ENCODE measurements at places on chromosomes 3 and 15. TPM values are rescaled to one million over a fixed set of nuclear protein-coding genes. Genes with fewer than 3 reads are reported as not detected.

SPATA12 gene
- total RNA-seq, result not detected

RASL12 gene
- 0.39 TPM for total RNA-seq

OTOL1 gene
- not detected for total RNA-seq

CTXN2 gene
- total RNA-seq, result not detected

MME gene
- 77.4 TPM for total RNA-seq

UBE2E1 gene
- total RNA-seq, result 153 TPM

CCR8 gene
- total RNA-seq, result not detected

GRCh38 chr3:44476963-44477311, 533 bp downstream of the ZNF445 start:
- no peak for DNase-seq

DNA sequence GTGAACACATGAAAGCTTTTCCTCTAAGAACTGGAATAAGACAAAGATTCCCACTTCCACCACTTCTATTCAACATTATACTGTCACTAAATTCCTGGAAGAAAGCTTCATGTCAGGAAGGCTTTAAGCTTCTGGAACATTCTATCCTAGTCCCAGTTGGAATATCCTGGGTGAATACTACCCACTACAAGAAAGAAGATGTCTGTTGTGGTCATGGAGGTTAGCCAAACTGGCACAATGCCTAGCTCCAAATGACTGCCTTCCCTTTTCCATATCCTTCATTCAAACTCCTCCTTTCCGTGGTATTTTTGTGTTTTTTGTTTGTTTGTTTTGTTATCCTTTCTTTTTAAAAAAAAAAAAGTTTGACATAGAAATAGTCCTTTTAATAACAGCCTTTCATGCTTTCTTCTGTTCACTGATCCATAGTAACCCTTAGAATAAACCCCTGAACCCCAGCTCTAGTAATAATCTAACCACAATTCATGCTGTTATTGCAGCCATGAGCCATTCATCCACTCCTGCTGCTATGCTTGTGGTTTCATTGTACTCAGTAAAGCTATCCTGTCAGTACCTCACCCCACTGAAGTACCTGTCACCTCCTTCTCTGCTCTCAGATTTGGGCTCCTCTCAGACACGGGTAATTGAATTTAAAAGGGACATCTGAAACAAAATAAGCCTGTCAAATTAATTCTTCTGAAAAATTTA, 447.5 kb downstream of the IGSF11 start:
- peak; percentile 35 for DNase-seq

GRCh38 chr3:123803521-123803920, 80.6 kb downstream of the MYLK start:
- DNase-seq, result no peak

- no peak for DNase-seq
Measured at GRCh38 chr15:41291065-41291631, 41.2 kb downstream of the OIP5 start.

- no peak for DNase-seq
Measured at GRCh38 chr3:52269776-52270175, 8.7 kb downstream of the WDR82 start.

DNA sequence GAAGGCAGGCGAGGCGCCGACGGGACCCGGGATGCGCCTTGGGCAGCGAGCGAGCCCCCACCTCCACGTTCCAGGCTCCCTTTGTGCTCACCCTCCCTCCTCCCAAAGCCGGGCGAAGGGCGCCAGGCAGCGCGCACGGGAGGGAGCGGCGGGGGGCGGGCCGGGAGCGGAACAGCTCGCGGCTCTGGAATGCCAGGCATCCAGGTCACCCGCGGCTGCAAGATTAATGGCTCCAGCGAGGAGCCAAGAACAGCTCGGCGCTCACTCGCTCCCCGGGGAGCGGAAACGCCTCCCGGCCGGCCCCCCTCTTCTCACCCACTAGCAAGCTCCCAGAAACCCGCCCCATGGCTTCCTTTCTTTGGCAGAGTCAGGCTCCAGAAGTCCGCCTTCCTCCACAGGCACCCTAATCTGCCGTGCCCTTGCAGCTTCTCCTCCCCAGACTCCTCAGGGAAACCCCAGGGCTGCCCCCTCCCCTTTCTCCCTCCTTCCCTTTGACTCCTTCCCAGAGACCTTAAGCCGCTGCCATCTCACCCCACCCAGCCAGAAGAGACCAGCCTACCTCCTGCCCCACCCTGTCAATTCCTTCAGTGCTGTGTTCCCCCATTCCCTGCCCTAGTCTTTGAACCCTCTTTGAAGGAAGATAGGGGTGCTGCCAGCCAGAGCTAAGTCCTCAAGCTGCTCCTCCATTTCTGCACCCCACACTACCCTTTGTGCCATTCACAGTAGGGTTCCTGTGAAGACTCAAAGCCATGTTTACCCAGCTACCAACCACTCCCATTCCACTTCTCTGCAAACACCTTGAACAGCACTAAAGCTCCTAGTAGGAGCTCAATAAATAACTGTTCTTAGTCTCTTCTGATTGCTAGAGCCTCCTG, 9.9 kb downstream of the AMOTL2 start:
- peak; percentile 97 for DNase-seq

- peak; percentile 20 for DNase-seq
Measured at GRCh38 chr15:37106490-37107001, 6.2 kb upstream of the MEIS2 start.

- DNase-seq, result no peak
Measured at GRCh38 chr15:91915576-91915975, 62.1 kb downstream of the SLCO3A1 start.

GRCh38 chr3:72559385-72559784, 288.9 kb downstream of the SHQ1 start:
- no peak for DNase-seq

GRCh38 chr3:69240651-69241568, 118.5 kb upstream of the LMOD3 start:
- no peak for DNase-seq

GRCh38 chr3:183061391-183062172, 37.7 kb downstream of the MCCC1 start:
- DNase-seq, result peak; percentile 3

DNA sequence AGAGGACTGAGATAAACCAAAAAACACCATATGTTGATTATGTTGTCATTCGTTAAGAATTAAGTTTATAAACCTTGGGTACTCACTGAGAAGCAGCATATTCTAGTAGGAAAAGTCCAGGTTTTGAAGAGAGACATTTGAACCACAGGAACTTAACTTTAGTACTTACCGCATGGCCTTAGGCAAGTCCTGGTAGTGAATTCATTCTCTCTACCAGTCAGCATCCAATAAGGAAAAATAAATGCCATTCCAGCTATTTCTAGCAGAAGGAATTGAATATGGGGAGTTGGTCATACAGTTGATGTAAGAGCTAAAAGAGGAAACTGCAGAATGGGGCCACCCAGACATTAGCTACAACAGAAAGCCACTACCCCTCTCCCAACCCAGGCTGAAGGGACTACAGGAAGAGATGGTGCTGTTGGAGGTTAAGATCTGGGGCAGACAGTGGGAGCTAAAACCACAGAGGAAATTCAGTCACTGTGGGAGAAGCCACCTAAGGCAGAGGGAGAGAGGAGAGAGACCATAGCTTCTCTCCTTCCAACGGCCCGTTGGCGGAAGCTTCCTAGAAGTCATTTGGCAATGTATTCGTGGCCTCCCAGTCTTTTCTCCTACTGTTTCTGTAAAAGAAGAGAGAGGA, 133.8 kb upstream of the RARB start:
- DNase-seq, result peak; percentile 5

All from RPMI7951 (cell line).